ENCODE measurements at places on chromosomes 16 and 17.

DNA sequence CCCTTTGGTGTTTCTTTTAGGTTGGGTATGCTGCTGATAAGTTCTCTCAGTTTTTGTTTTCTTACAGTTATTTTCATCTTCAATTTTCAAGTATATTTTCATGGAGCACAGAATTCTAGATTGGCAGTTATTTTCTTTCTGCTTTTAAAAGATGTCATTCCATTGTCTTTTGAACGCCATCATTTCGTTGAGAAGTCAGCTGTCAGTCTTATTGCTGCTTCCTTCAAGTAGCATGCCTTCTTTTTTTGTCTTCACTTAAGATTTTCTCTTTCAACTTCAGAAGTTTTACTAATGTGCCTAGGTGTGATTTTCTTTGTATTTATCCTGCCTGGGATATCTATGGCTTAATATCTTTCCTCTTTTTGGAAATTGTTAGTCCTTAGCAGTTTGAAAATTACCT lies 262.2 kb upstream of the PMFBP1 start:
- DNase-seq, result no peak

GRCh38 chr17:29049541-29050145 lies 6.7 kb downstream of the PIPOX start:
- DNase-seq, result no peak

- no peak for DNase-seq
These were observed 238.2 kb downstream of the RBFOX3 start for GRCh38 chr17:79372470-79373238.

DNA sequence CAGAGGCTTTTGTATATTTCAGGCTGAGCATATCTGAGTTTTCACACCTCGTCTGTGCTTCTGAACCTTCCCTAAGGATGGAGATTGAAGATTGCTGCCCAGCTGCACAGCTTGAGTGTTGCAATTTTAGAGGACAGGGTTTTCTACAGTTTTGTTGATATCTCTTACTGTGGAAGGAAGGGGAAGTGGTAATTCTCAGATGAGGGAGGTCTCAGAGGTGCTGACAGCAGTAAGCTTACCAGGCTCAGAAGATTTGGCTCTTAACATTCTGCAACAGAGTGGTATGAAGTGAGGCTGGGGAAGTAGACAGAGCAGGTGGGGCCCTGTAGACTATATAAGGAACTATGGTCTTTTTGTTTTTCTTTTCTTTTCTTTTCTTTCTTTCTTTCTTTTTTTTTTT lies 45.8 kb upstream of the ARHGAP17 start:
- no peak for DNase-seq

GRCh38 chr16:60655514-60656153 lies 1380.6 kb downstream of the CDH8 start:
- DNase-seq, result no peak

GRCh38 chr17:41705271-41705991 lies 6.7 kb upstream of the GAST start:
- DNase-seq, result no peak

DNA sequence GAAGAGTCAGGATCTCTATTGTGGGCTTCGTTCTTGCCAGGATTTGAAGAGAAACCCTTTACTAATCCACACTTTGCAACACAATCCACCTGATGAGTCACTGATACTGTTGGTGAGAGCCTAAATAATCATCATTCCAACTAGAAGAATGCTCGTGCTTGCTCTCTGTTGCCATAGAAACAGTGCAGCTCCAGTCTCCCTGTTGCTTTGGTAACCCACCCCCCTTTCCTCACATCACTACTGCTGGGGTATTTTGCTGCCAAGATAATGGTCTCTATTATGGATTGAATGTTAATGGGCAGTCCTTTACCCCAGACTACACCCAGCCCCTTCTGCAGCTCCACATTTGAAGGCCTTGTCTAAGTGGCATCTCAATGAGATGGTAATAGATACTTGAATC lies 190.4 kb downstream of the ABCC12 start:
- no peak for DNase-seq

DNA sequence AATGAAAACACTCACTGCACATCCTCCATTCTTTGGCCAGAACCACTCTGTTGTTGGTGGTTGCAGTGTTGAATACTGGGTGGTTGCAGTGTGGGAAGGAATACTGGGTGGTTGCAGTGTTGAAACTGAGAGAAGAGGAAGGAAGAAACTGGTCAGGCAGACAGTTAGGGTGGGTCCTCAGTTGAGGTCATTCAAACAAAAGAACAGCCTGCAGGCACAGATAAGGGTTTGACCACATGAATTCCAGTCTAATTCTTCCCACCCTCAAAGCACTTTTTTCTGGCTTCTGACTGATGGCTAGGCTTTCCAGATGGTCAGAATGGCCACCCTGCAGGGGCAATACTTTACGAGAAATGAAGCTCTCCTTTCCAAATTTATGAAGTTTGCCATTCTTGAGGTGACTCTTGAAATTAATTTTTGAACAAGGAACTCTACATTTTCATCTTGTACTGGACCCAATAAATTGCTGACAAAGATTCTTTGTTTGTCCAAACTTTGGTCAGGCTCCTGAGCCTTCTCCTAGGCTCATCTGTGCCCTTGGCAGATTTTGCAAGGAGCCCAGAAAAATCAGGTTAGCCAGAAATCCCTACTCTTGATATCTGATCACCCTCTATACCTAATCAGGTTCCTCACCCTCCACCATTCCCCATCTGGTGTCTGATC lies 596.6 kb upstream of the CDH5 start:
- DNase-seq, result no peak

DNA sequence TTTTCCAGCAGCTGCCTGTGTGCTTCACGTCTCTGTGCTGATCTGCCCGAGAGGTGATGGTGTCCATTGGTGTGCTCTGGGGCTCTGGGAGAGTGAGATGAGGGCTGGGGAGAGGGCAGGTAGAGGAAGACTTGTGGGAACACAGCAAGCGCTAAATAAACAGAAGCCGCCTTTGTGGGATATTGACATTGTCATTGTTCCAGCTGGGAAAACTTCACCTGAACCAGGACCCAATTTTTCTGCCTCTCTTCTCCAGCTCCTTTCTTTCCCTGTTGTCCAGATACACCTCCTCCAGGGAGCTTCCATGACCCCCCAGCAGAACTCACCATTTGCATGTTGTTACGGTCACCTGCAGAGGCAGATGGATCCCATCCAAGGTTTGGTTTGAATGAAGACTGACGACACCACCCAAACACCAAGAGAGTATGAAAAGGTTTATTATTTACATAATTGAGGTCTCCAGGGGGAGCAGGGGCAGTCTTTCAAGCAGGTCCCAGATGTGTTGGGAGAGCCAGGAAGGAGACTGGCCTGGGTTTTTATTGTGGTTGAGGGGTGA lies 3.6 kb upstream of the ITGA3 start:
- DNase-seq, result no peak

DNA sequence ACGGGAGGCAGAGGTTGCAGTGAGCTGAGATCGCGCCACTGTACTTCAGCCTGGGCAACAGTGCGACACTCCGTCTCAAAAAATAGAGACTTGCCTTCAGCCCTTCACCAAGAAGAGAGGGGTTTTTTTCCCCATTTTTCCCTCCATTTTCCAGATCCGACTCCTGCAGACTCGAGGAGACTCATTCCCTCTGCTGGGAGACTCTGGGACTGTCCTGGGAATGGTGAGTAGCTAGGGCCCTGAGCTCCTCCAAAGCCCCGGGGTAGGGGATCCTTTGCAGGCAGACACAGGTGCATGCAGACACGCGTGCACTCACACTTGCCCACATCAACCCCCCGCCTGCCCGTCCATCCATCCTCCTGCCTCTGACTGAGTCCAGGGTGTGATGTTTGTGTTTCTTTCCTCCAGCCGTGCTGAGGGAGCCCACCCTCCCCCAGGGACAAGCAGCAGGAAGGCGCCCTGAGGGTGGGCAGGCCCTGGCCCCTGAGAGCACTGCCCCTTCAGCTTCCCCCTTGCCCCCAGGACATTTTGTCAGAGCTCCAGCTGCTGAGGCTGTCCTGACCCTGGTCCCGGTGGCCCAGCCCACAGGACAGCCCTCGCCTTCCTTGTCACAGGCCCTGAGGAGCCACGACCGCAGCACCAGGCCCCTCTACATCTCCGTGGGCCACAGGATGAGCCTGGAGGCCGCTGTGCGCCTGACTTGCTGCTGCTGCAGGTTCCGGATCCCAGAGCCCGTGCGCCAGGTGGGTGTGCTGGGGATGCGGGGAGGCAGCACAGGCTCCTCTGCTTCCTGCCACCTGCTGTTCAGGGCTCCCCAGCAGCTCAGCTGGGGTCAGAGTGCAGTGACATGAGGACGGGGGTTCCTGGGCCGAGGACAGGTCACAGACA lies 10.2 kb downstream of the ENDOV start:
- DNase-seq, result no peak

DNA sequence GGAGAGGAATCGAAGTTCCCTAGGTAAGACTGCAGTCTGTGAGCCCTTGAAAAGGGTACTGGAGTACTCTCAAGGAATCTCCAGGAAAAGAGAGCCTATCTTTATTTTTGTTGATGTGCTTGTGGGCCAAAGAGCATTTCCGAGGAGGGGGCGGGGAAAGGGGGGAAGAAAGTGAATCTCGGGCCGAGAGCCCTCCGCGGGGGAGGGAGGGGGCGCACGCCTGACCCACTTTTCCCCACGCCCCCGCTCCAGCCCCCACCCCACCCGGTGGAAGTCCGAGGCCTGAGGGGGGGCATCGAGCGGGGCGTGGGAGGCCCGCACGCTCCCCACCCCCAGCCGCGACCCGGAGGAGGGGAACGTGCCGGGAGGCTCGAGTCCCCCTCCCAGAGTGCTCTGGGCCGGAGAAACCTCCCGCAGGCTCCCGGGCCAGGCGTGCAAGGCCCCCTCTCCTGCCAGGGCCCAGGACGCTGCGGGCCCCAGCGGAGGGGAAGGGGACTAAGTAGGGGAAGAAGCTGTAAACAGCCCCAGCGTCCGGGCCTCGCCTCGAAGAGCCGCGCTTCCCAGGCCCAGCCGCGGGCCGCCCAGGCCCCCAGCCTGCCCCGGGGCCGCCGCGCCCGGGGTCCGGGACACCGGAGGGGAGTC lies 444 bp downstream of the HELZ start:
- peak; percentile 22 for DNase-seq

GRCh38 chr16:88458039-88458772 lies 5.1 kb downstream of the ZFPM1 start:
- DNase-seq, result no peak

GRCh38 chr16:73480381-73480780 lies 432.5 kb upstream of the ZFHX3 start:
- DNase-seq, result no peak

- no peak for DNase-seq
These were observed 9.9 kb upstream of the TBKBP1 start for GRCh38 chr17:47684025-47684424.

DNA sequence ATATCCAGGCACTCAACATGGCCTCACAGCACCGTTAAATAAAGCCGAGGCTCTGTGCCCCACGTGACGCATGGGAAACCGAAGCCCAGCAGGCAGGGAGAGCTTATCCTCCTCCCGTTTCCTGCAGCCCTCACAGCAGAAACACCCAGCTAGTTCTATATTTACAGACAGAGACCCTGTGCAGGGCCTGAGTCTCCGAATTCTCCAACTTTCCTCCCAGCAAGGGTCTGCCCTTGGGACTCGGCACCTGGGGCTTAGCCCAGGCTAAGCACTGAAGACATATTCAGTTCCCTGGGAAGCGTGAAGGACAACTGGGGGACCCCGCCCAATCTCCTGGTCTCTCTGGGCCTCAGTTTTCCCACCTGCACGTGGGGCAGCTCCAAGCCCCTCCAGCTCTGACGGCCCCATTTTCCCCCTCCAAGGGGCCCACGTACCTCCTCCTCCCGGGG lies 29.2 kb downstream of the TRPV3 start:
- no peak for DNase-seq

- DNase-seq, result no peak
These were observed 83.1 kb downstream of the NETO2 start for GRCh38 chr16:47060596-47060995.

- no peak for DNase-seq
These were observed 27.3 kb downstream of the SRCIN1 start for GRCh38 chr17:38578229-38579082.

- peak; percentile 73 for DNase-seq
These were observed 1.5 kb downstream of the COL1A1 start for GRCh38 chr17:50199803-50200456.

All from stimulated activated CD4-positive, alpha-beta T cell treated with anti-CD3 and anti-CD28 coated beads, Interleukin-2, amount 100 ng/mL, for 24 hours (primary cell).